ENCODE measurements at places on chromosomes 2 and 18.

- DNase-seq, result no peak
Measured at GRCh38 chr2:75431763-75432162, 129.0 kb downstream of the EVA1A start.

GRCh38 chr2:154193246-154193645, 321.5 kb downstream of the GALNT13 start:
- DNase-seq, result no peak

DNA sequence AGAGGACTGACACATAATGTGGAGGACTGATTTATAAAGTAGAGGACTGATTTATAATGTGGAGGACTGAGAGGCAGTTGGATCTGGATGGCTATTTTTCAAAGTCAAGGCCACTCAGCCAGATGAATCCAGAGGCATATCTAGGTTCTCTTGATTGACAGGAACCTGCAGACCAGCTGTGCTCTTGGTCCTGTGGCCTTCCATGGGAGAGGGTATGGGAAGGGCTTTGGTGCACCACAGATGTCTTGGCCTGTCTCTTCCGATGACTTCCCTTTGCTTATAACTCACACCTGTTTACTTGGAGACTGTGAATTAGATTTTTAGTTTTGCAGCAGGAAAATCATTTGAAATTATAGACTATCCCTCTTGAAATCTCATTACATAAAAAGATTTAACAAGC, 32.3 kb downstream of the AGAP1 start:
- no peak for DNase-seq

- DNase-seq, result peak; percentile 72
Measured at GRCh38 chr18:65754121-65754520, 3.3 kb downstream of the CDH7 start.

DNA sequence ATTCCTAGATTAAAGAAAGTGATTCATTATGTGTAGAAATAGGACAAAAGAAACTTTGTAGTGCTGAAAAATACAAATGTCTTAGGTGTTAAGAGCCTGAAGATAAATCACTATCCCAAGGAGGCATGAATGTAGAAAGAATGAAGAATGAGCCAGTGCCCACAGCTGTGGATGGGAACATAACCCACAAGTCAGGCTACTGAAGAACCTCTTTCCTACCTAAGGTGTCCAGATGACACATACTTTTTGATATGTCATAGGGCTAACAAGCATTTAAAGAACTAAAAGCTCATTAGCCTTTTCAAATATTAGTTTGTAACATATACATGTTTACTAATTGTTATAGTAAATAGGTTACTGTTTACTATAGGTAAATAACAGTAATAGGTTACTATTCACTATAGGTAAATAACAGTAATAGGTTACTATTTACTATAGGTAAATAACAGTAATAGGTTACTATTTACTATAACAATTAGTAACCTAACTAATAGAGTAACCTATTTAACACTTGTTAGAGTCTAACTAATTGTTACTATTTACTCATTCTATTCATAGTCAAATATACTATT, 275.0 kb upstream of the KYNU start:
- no peak for DNase-seq

DNA sequence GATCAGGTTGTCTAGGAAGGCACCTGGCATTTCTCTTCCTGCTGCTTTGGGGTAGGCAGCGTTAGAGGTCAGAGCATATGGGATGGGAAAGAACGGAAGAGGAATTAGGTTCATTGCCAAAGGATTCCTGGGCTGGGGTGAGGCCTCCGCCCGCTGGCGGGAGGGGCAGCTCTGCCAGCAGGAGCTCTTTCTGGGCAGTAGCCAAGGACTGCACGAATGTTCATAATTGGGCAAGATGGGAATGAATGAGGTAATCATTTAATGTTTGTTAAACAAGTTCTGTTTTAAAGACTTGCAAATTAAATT, 253.9 kb downstream of the AGAP1 start:
- DNase-seq, result no peak

DNA sequence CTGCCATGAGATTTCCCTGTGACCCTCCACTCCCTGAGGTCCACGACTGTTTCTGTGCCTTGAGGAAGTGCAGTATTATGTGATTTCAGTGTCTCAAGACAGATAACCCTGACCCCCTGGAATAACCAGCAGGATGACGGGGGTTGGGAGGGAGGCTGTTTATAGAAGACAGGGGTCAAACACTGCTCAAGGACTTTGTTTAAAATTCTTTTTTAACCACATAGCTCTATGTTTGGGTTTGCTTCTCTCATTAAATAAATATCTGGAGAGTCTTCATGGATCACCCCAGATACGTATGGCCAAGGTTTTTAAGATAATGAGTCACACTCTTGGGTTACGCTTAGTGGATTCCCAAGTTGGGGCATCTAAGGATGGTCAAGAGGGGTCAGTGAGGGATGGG, 523.8 kb upstream of the TNP1 start:
- peak; percentile 56 for DNase-seq

DNA sequence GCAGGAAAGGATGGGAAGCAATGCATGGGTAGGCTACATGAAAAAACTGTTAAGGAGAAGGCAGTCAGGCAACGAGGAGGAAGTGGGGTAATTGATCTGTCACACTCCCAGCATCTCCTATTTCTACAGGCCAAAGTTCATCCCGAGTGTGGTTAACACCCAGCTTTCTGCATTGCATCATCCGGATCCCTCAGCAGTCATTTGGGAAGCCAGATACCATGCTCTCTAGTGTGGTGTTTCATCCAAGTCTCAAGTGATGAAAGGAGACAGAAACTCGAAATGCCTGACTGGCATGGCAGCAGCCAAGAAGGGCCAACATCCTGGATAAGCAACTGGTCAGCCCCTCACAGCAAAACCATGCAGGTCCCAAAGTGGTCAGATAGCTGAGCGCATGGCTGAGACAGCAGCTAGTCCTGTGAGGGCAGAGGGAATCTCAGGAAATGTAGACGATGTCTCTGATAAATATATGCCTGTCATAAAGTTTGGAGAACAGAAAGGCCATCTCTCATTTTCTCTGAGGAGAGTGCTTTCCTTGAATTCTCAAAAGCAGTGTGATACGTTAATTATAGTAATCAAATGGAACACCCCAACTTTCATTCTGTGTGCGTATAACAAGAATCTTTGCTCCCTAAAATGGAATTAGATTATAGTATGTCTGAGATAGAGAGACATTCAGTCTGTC, 24.8 kb upstream of the HNRNPA3 start:
- peak; percentile 57 for DNase-seq

DNA sequence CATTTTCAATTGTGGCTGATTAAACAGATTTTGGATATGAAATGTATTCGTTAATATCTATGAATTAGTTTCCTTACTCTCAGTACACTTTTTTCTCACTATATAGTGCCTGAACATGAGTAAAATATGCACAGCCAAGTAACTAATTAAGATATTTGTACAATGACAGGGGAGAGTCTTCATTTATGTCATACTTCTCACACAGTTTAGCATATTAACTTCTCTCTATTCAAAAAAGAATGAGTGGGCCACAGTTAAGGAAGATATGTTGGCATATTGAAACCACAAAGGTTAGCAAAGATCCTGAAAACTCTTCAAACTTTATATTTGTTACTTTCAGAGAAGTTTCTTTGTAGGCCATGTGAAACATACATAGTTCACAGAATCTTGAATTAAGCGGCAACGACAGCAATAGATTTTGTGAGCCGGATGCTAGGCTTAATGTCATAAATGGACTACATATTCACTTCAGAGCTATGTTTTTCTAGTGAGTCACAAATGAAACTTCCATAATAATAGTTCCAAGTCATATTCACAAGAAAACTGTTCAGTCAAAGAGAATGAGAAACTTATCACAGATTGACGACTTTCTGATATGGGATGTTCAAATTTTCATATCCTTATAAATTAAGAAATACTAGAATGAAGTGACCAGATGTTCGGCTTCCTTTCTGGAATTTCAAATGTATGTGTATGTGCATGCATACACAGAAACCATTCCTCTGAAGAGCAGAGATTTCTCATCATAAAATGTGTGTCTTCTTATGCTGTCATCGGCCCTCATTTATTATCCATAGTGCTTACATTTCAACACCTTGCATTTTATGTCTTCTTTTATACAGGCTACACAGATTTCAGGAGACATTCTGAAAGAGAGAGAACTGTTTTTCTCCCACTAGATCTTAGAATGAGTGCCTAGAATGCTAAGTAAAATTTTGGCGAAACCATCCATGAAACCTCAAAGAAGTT, 584.0 kb downstream of the SATB2 start:
- peak; percentile 75 for DNase-seq

- no peak for DNase-seq
Measured at GRCh38 chr2:107545066-107545465, 281.6 kb upstream of the RGPD4 start.

DNA sequence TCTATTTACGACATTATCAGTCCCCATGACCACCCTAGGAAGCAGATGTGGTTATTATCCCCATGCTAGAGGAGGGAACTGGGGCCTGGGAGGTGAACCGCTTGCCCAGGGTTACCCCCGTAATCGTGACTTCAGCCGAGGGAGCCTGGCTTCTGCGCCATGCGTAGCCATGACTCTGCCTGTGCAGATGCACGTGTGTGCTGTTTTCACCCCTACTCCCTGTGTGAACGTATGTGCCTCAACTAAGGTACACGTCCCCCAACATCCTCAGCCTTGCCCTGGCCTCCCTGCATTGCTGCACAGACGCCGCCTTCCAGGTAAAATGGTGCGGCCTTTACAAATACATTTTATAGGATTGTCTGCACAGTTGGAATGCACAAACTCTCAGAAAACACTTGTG, 40.2 kb downstream of the LPIN1 start:
- no peak for DNase-seq

GRCh38 chr2:3807853-3808252, 104.5 kb downstream of the DCDC2C start:
- DNase-seq, result peak; percentile 12

- no peak for DNase-seq
Measured at GRCh38 chr2:161954103-161954502, 119.9 kb downstream of the DPP4 start.

DNA sequence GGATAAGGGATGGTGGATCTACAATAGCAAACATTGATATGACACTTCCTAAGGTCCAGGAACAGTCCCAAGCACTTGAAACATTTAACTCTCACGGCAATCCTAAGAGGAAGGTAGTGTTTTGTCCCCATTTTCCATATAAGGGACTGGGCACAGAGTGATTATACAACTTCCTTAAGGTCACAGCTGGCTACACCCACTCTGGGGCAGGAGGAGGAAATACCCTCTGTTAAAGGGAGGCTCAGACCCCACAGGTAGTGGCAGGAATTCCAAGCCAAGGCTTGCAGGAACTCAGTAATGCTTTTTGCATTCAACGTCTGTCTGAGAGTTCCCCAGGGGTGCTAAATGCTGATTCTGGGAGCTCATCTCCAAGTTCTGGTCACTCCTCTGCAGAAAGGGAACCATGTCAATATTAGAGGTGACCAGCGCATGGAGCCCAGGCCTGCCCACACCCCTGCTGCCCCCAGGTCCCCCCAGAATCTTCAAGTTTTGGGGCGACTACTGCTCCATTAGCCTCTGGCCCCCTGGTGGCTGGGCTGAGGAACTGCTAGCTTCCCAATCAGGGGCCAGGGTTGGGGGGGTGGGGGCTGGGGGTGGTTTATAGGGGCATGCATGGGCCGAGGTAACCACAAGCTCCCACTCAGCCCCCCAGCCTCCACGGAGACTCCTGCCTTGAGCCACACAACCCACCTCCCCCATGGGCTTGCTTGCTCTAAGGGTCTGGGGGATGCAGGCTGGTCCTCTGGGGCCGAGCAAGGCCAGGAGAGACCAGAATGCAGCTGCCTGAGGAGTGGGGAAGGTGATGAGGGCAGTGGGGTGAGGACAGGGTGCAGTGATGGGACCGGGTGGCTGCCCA, 11.1 kb downstream of the OBSL1 start:
- DNase-seq, result no peak

- peak; percentile 32 for DNase-seq
Measured at GRCh38 chr2:33510586-33510968, 34.1 kb downstream of the RASGRP3 start.

DNA sequence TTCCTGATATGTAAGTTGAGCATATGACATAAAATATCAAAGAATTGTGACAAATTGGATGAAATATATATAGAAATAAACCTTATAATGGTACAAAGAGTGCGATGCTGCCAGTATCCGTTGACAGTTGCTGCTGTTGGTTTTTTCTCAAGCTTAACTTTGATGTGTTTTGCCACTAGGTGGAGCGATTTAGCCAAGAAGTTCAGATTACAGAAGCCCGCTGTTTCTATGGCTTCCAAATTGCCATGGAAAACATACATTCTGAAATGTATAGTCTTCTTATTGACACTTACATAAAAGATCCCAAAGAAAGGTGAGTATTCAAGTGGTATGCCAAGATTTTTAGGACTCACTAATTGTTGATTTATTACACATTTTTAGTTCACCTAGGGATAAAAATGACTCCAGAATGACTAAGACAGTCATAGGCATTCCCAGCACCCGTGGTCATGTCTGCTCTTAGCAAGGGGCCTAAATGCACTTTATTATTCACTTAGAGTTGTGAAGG, 2.1 kb downstream of the RRM2 start:
- DNase-seq, result peak; percentile 78

GRCh38 chr2:58875436-58875835, 634.3 kb upstream of the FANCL start:
- no peak for DNase-seq

GRCh38 chr18:69388222-69388621, 12.5 kb upstream of the DOK6 start:
- no peak for DNase-seq

DNA sequence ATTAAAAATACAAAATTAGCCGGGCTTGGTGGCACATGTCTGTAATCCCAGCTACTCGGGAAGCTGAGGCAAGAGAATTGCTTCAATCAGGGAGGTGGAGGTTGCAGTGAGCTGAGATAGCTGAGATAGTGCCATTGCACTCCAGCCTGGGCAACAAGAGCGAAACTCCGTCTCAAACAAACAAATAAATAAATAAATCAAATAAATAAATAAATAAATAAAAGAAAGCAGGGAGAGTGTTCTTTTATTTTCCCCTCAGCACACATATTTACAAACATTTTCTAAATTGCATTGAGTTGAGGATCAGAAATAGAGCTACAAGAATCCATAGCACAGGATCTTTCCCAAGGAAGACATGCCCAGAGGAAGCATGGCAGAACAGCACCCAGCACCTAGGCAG, 71.9 kb downstream of the RIT2 start:
- DNase-seq, result no peak

DNA sequence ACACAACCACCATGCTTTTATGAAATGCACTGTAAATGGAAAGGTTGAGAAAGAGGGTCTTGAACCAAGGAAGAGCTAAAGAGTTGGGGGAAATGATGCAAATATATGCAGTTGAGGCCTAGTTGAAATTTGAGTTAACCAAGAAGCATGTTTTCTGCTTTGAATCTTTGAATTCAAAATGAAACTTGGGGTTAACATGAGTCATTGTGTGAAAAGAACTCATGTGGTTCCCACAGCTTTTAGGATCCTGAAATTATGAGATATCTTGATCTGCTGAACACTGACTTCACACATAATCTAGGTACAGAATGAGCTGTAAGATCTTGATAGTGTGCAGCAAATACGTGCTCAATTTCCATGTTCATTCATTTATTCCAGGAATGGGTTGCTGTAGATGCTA, 422.9 kb upstream of the TRIB2 start:
- DNase-seq, result no peak
